Activated CD4-positive, alpha-beta T cell treated with anti-CD3 and anti-CD28 coated beads, Interleukin-2, amount 50 U/mL, for 48 hours (primary cell): ENCODE measurements at places on chromosomes 4 and X.

- peak; percentile 32 for DNase-seq
These were observed 24.3 kb downstream of the SMIM20 start for GRCh38 chr4:25938366-25938765.

DNA sequence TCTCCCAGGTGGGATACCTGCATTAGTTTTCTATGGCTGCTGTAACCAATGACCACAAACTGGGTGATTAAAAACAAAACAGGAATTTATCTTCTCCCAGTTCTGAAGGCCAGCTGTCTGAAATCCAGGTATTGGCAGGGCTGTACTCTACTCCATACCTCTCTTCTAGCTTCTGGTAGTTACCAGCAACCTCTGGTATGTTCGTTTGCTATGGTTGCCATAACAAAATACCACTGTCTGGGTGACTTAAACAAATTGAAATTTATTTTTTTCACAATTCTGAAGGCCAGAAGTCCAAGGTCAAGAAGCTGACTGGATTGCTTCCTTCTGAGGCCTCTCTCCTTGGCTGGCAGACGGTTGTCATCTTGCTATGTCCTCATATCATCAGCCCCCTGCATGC is 642.1 kb upstream of the TENM3 start:
- no peak for DNase-seq

DNA sequence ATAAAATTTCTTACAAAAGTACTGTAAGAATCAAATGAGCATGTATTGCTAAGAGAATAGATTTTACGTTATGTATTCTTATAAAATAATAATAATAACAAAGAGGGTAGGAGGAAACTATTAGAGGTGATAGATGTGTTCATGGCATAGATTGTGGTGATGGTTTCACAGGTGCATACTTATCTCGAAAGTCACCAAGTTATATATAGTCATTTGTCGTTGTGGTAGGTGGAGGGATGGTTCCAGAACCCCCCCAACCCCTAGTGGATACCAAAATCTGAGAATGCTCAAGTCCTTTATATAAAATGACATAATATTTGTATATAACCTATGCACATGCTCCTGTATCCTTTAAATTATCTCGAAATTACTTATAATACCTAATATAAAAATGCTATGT is 36.7 kb upstream of the H2AZ1 start:
- no peak for DNase-seq

- no peak for DNase-seq
These were observed 144.1 kb downstream of the FRYL start for GRCh38 chr4:48635980-48636379.

- DNase-seq: no peak
These were observed 155.4 kb upstream of the FRG1 start for GRCh38 chr4:189785257-189785656.

DNA sequence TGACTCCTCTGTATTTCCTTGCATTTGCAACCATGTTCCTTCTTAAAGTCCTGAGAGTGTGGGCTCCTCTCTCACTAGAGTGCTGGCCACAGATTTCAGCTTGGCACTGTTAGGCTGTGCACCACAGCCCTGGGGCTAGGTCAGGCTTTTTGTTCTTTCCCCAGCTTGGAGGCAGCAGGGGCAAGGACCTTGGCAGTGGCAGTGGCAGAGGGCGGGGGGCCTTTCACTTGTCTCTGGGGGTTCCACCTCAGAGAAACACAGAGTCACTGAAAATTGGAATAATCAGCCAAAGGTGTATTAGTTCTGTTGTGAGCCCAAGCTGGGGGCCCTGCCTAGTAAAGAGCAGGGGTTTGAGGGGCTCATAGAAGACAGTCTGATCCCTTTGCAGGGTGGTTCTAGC is 142.8 kb upstream of the CT83 start:
- no peak for DNase-seq

DNA sequence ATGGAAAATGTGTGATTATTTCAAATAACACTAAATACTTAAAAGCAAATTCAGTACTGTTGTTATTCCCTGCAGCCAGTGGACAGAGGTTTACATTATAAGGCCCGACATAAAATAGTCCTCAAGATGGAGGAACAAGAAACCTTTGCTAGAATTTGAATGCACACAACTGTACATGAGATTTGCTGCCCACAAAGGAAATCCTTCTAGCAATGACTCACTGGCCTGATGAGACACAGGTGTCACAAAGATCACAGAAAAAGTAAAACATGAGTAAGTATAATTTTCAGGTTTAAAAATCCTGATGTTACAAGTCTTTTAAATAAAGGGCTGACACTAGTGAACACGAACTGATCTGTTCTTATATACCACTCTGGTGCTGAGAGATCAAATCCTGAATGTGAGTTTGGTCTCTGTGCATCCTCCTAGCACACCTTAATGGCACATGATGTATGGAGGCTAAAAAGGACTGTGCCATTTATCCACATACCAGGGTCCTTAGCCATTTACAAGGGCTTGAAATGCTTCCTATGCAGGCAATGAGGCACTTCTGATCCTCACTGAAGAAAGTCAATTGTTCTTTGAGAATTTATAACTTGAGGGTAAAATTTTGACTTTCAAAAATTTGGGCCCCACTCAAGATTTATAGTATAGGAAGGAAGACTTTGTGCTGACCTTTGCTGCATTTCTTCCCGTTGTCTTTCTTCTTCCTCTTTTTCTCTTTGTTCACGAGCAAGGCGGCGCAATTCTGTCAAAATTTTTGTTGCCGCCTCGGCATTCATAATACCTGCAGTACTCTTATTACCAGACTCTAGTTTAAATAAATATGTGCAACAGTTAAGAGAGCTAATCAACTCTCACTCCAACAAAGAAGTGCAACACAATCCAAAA is 23.0 kb downstream of the MAP7D3 start:
- no peak for DNase-seq

GRCh38 chrX:30468471-30468870 is 109.1 kb downstream of the TASL start:
- DNase-seq: no peak

- DNase-seq: no peak
These were observed 24.8 kb upstream of the FAM193A start for GRCh38 chr4:2511645-2512131.

DNA sequence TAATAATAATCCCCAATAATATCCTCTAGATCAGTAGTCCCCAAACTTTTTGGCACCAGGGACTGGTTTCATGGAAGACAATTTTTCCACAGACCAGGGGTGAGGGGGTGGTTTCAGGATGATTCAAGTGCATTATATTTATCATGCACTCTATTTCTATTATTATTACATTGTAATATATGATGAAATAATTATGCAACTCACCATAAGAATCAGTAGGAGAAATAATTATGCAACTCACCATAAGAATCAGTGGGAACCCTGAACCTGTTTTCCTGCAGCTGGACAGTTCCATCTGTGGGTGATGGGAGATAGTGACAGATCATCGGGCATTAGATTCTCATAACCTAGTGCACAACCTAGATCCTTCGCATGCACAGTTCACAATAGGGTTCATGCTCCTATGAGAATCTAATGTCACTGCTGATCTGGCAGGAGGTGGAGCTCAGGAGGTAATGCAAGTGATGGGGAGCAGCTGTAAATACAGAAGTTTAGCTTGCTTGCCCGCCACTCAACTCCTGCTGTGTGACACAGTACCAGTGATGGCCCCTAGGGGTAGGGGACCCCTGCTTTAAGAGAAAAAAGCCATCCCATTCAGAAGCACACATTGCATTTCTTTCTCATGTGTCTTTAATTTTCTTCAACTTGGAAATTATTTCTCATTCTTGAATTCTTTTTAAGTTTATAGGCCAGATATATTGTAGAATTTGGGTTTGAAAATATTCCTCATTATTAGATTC is 16.0 kb upstream of the SH3RF1 start:
- DNase-seq: no peak

DNA sequence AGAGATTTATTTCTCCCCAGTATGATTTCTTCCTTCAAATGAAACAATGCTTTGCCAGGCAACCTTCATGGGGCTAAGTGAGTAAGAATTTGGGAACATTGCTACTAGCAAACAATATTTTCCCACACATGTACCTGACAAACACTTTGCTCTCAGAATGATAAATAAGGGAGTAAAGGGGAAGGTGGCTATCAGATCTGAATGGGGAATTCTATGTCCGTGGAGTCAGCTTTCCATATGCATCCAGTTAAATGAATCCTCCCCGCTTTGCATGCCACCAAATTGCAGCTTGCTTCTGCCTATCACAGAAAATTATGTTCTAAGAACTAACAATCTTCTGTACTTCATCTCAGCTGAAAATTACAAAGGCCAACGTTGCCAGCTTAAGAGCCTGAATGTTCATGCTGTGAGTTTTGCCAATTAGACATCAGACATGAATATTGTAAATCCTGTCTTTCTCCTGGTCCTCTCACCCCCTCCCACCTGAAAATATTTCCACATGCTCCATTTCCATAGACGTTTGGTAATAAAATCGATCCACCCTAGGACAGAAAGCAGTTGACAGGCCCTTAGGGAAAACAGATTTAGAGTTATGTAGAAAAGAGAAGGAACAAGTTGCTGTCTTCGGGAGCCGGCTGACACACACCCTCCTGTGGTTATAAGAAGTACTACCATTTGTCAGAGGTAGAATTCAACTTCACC is 6.3 kb downstream of the MEPE start:
- peak; percentile 3 for DNase-seq

DNA sequence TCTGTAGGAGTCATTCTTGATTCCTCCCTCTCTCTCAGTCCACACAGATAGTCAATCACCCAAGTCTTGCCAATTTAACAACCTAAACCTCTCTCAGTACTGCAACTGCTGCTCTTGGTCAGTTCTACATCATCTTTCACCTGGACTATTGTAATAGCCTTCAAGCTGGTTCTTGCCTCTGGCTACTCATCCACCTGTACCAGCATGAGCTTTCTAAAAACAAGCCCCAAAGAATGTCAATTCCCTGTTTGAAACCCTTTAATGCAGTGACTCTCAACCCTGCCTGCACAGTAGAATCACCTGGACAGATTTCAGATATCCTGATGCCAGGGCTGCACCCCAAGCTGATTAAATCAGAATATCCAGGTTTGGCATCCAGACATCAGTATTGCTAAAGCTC is 48.3 kb downstream of the VGLL1 start:
- DNase-seq: no peak

DNA sequence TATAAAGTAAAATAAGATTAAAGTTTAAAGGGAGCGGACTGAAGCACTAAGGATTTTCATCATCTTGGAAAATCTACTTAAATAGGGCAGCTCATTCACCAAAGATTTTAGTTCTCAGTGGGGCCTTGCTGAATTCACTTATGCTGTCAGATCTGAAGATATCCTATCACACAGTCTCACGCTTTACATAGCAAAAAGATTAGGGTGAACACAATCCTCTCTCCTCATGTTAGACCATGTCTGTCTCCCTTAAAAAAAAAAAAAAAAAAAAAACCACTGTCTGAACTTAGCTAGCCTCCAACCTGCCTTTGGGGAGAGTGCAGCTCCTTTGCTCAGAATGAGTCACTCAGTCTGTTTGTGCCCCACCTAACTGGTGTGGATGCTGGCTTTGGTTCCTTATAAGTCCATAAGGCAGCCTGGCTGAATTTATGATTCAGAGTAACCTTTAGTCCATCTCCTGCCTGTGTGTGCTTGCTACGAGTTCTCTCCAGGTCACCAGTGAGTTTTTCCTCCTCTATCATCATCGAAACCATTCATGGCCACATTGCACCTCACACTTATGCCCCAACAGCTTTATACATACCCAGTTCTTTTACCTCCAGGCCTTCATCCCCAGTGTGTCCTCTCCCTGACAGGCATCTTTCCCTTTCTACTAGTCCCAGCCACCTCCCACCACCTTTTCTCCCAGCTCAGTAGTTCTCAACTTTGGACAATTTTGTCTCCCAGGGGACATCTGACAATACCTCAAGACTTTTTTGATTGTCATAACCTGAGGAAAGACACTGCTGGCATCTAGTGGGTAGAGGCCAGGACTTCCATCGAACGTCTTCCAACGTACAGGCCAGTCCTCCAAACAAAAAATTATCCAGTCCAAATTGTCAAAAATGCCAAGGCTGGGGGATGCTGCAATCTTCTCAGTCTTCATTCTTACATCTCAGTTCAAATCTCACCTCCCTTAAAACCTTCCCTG is 220.7 kb upstream of the EMCN start:
- no peak for DNase-seq

GRCh38 chr4:30294295-30294694 is 425.9 kb upstream of the PCDH7 start:
- no peak for DNase-seq

GRCh38 chrX:132491191-132491590 is 2.4 kb upstream of the MBNL3 start:
- no peak for DNase-seq

GRCh38 chrX:20313899-20314298 is 47.2 kb upstream of the RPS6KA3 start:
- DNase-seq: no peak

DNA sequence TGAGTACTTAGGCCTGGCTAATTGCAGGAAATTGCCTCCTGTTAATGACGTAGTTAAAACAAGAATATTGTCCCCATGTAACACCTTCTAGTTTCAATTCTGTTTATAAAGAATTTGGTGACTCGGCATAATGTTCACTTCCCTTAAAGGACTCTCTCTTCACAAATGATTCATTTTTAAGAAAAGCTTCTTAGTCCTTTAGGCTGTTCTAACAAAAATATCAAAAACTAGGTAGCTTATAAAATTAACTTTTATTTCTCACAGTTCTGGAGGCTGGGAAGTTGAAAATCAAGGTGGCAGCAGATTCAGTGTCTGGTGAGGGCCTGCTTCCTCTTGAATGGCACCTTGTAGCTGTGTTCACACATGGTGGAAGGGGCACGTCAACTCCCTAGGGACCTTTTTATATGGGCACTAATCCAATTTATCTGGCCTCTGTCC is 23.8 kb downstream of the COL25A1 start:
- no peak for DNase-seq

- no peak for DNase-seq
These were observed 96.5 kb upstream of the PRDX4 start for GRCh38 chrX:23570674-23571343.

GRCh38 chr4:78971326-78971725 is 32.1 kb upstream of the PAQR3 start:
- no peak for DNase-seq

- no peak for DNase-seq
These were observed 250.7 kb downstream of the ARAP2 start for GRCh38 chr4:35993606-35994005.

DNA sequence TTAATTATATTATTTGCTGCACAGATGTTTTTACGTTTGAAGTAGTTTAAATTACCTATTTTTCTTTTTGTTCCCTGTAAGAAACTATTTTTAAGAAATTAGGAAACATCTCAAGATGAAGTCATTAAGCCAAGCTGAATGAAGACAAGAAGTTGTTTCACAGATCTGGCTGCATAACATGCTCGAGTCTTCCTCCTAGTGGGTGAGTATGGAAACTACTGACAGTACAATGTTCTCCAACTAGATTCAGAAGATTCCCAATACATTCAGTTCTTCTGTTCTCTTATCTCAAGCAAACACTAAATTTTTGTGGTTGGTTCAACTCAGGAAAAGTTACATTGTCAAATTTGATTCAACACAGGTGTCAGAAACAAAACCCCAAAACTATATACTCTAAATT is 256.8 kb upstream of the VCX start:
- DNase-seq: no peak

GRCh38 chr4:4995103-4995907 is 24.0 kb downstream of the CYTL1 start:
- DNase-seq: peak; percentile 51
